Esophagus squamous epithelium (tissue), 5 donors: ENCODE measurements at places on chromosomes 7 and 10.

- no peak overlapping the region for H3K27ac ChIP-seq
- no peak overlapping the region for H3K4me3 ChIP-seq
- H3K4me1 ChIP-seq: no peaks in the 10 kb centered on the region
- peaks cover 17% of the 10 kb centered on the region for H3K27me3 ChIP-seq
Observed at GRCh38 chr10:103510791-103511752, 17.6 kb downstream of the NEURL1 start.

- no peaks in the 10 kb centered on the region for H3K4me1 ChIP-seq
- no peak overlapping the region for H3K27ac ChIP-seq
- peaks cover 8% of the 10 kb centered on the region for H3K27me3 ChIP-seq
- no peak for DNase-seq
Observed at GRCh38 chr10:97548828-97549455, 23.6 kb upstream of the ANKRD2 start.

GRCh38 chr10:25747084-25747483 lies 186.9 kb upstream of the MYO3A start:
- no peak overlapping the region for H3K4me3 ChIP-seq
- DNase-seq: no peak
- no peak overlapping the region for H3K27ac ChIP-seq
- no peaks in the 10 kb centered on the region for H3K27me3 ChIP-seq

GRCh38 chr10:23376229-23376655 lies 31.6 kb upstream of the C10orf67 start:
- H3K27ac ChIP-seq: no peak overlapping the region
- no peaks in the 10 kb centered on the region for H3K27me3 ChIP-seq
- no peak overlapping the region for H3K4me3 ChIP-seq
- H3K36me3 ChIP-seq: no peaks in the 10 kb centered on the region

DNA sequence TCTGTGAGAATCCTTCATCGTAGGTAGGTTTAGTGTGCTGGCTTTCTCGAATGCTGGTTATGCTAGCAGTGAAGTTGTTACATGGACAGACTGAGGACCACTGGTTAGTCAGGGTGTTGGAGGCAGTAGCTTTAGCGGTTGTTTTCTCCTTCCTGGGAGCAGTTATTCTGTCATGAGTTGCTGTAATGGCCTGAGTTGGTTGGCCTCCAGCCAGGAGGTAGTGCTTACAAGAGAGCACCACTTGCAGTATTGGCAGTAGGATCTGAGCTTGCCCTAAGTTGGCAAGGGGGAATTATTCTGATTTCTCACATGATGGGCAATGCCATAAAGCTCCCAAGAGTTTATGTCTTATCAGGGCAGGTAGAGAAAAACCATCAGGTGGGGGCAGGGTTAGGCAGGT lies 58.0 kb downstream of the IPMK start:
- DNase-seq: no peak
- no peaks in the 10 kb centered on the region for H3K4me1 ChIP-seq
- H3K27me3 ChIP-seq: no peaks in the 10 kb centered on the region
- no peak overlapping the region for H3K4me3 ChIP-seq
- no peak overlapping the region for H3K27ac ChIP-seq
- no peaks in the 10 kb centered on the region for H3K36me3 ChIP-seq

DNA sequence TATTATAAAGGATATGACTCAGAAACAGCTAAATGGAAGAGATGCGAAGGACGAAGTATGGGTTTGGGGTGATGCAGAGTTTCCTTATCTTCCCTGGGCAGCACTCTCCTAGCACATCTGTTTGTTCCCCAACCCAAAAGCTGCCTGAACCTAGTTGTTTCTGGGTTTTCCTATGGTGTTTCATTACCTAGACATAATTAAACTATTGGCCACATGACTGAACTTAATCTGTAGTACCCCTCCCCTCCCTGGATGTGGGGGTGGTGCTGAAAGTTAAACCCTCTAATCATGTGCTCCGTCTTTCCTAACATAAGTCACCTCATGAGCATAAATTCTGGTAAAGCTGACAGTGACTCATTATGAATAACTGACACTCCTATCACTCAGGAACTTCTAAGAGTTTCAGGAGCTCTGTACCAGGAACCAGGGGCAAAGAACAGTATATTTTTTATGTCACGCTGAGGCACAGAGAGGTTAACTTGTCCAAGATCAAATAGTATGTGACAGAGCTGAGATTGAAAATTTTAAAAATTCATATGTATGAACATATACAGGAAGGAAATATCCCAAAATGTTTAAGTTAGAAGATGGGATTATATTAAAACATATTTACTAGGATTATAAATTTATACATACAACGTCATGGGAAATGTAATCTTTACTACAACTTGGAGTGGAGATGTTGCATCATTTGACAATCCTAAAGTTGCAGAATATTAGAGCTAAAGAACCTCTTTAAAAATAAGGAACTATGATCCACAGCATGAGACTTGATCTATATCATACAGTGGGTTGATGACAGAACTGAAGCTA lies 4.8 kb downstream of the STRIP2 start:
- H3K27me3 ChIP-seq: peaks cover 22% of the 10 kb centered on the region
- H3K36me3 ChIP-seq: no peaks in the 10 kb centered on the region
- H3K4me1 ChIP-seq: peaks cover 7% of the 10 kb centered on the region
- no peak overlapping the region for H3K4me3 ChIP-seq
- no peak for DNase-seq

DNA sequence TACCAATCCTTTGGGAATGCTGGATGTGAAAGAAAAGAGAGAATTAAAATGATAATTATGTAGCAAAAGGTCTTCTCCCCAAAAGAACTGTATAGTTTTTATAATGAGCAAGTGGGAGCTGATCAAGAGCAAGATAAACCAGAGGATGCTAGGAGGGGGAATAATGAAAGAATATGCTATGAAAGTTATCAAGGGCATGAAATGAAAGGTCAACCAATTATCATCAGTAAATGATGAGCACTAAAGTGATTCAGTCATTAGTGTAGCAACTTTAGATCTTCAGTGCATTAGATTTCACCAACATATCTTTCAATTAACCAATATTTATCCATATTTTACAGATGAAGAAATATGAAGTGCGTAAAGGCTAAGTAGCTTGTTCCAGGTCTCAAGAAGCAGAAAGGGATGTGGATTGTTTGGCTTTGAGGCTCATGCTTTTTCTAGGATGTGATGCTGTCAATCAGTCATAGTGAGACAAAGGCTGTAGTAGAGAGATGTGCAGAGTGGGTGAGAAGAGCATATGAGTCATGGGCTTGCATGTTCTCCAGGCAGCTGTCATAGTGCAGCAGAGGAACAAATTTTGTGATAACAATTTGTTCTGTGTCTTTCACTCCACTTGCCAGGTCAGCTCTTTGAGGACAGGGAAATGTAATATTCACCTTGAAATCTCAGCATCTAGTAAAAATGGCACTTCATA lies 5.7 kb upstream of the OR2F2 start:
- H3K4me3 ChIP-seq: no peak overlapping the region
- DNase-seq: no peak
- H3K27me3 ChIP-seq: no peaks in the 10 kb centered on the region

DNA sequence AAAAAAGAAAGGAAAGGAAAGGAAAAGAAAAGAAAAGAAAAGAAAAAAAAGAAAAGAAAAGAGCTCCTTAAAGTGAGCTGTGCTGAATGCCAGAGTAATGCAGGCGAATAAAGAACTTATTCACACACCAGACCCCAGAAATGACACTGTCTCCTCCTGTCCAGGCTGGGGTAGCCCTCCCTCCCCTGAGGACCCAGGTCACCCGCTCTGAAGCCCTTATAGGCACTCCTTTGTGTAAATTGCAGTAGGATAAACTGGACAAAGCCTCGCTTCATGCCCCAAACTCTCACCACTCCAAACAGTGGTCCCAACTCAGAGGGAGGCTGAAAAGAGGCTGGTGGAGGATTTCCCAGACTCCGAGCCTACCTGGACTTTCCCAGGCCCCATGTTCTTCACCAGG lies 46.3 kb downstream of the PKD1L1 start:
- no peak overlapping the region for H3K4me3 ChIP-seq
- H3K27ac ChIP-seq: no peak overlapping the region

DNA sequence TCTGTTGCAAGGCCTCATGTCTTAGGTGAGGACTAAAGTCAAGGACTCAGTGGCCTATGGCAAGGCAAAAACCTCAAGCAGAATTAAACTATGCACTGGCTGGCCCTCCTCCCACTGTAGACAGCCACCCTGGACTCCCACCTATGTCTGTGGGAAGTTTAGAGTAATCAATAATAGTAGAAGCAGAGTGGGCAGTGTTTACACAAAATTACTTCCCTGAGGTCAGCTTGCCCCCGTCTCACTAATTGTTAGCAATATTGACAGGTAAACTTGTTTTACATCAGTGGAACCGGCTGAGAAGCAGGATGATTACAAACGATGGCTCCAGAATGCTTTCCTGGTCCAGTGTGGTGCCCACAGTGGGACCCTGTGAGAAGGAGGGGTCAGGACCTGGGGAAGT lies 27.9 kb upstream of the NPFFR1 start:
- H3K4me3 ChIP-seq: no peak overlapping the region
- no peaks in the 10 kb centered on the region for H3K27me3 ChIP-seq
- DNase-seq: no peak
- no peaks in the 10 kb centered on the region for H3K36me3 ChIP-seq
- H3K4me1 ChIP-seq: peaks cover 7% of the 10 kb centered on the region

GRCh38 chr7:143415742-143416397 lies 7.2 kb upstream of the EPHA1 start:
- H3K27ac ChIP-seq: peak overlapping the region; percentile 73
- no peaks in the 10 kb centered on the region for H3K27me3 ChIP-seq
- no peaks in the 10 kb centered on the region for H3K36me3 ChIP-seq
- H3K4me1 ChIP-seq: peaks cover 5% of the 10 kb centered on the region
- H3K4me3 ChIP-seq: peak overlapping the region; percentile 49

- no peaks in the 10 kb centered on the region for H3K36me3 ChIP-seq
- H3K4me1 ChIP-seq: no peaks in the 10 kb centered on the region
- DNase-seq: no peak
- H3K27me3 ChIP-seq: no peaks in the 10 kb centered on the region
- no peak overlapping the region for H3K27ac ChIP-seq
Observed at GRCh38 chr10:3654496-3654895, 130.5 kb downstream of the KLF6 start.

DNA sequence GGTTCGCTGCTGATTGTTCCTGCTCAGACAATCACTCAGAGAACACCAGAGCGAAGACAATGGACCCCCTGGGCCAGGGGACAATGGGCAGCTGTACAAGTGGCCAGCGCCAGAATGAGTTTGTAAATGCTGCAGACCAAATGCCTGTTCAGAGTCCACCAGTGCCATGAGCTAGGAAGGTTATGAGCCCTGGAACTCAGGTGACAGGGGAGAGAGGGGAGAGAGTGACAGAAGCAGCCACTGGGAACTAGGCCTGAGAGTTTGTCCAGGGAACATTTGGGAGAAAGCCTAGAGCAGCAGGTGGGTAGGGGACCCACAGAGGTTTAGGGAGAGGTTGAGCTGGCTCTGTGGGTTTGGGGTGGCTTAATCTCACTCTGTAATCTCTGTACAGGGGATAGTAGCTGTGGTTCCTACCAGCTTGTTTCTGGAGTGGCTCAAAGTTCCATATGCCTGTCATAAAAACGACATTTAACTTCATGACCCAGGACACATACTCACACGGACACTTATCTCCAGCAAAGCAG lies 60.4 kb downstream of the C10orf105 start:
- H3K27ac ChIP-seq: no peak overlapping the region
- H3K4me3 ChIP-seq: no peak overlapping the region
- no peaks in the 10 kb centered on the region for H3K36me3 ChIP-seq
- DNase-seq: no peak
- no peaks in the 10 kb centered on the region for H3K27me3 ChIP-seq
- no peaks in the 10 kb centered on the region for H3K4me1 ChIP-seq

GRCh38 chr10:72790216-72790990 lies 98.5 kb downstream of the MCU start:
- H3K36me3 ChIP-seq: no peaks in the 10 kb centered on the region
- peaks cover 2% of the 10 kb centered on the region for H3K4me1 ChIP-seq
- H3K27ac ChIP-seq: no peak overlapping the region
- no peaks in the 10 kb centered on the region for H3K27me3 ChIP-seq
- no peak for DNase-seq

GRCh38 chr7:74395745-74396311 lies 57.9 kb upstream of the GTF2IRD1 start:
- H3K4me3 ChIP-seq: no peak overlapping the region
- no peak for DNase-seq
- no peaks in the 10 kb centered on the region for H3K4me1 ChIP-seq
- peaks cover 59% of the 10 kb centered on the region for H3K36me3 ChIP-seq
- H3K27ac ChIP-seq: no peak overlapping the region
- no peaks in the 10 kb centered on the region for H3K27me3 ChIP-seq

DNA sequence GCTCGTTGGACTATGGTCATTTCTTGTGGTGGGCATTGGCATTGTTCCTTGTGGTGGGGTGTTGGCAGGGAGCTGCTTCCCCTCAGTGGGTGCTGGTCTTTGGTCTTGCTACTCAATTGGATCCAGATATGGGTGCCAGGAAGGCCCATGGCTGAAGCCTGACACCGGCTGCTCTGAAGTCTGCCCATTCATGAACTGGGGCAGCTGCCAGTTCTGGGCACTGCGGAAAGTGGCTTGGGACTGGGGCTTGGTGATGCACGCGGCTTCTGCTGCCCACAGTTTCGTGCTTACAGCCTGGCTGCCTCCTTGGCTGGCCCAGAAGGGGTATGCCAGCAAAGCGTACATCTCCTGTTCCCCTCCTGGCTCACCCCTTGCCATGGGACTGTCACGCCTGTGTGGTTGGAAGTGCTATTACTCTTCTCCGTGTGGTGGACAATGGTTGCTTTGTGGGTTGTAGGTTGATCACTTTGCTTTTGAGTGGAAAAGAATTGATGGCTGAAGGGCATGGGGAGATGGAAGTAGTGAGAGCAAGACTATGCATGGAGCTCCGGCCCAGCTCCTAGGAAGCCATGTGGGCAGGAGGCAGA lies 54.7 kb downstream of the ADAMTS14 start:
- H3K4me1 ChIP-seq: no peaks in the 10 kb centered on the region
- no peak overlapping the region for H3K27ac ChIP-seq
- no peaks in the 10 kb centered on the region for H3K27me3 ChIP-seq
- H3K4me3 ChIP-seq: no peak overlapping the region

DNA sequence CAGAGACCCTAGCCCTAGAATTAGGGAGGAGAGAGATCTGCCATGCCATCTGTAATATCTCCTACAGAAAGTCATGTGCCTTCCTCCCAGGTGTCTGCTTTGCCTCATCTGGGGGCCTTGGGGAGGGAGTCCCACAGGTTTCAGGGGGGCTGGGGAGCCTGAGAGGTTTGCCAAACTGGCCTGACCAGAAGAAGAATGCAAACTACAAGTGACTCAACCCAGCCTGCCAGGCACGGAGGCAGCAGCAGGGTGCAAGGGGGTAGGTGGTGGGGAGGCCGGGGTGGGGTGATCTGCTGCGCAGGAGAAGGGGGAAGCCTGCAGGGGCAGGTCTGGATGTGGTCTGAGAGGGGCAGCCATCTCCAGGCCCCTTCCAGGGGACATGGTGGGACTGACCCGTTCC lies 9.6 kb upstream of the TRIM8 start:
- DNase-seq: no peak
- H3K4me3 ChIP-seq: no peak overlapping the region
- peak overlapping the region; percentile 43 for H3K27ac ChIP-seq
- no peaks in the 10 kb centered on the region for H3K27me3 ChIP-seq
- peaks cover 35% of the 10 kb centered on the region for H3K4me1 ChIP-seq

- no peaks in the 10 kb centered on the region for H3K27me3 ChIP-seq
- no peak overlapping the region for H3K27ac ChIP-seq
- H3K4me1 ChIP-seq: no peaks in the 10 kb centered on the region
- no peak for DNase-seq
- H3K4me3 ChIP-seq: no peak overlapping the region
Observed at GRCh38 chr7:48173756-48174382, 2.6 kb downstream of the ABCA13 start.

- H3K27me3 ChIP-seq: no peaks in the 10 kb centered on the region
- no peak overlapping the region for H3K27ac ChIP-seq
- DNase-seq: no peak
- no peak overlapping the region for H3K4me3 ChIP-seq
Observed at GRCh38 chr10:103663236-103663635, 169.7 kb downstream of the NEURL1 start.

- no peak for DNase-seq
- H3K36me3 ChIP-seq: no peaks in the 10 kb centered on the region
- no peaks in the 10 kb centered on the region for H3K27me3 ChIP-seq
Observed at GRCh38 chr7:77426052-77426404, 9.9 kb upstream of the GSAP start.
